ENCODE measurements at places on chromosomes 2 and 18. TPM values are rescaled to one million over a fixed set of nuclear protein-coding genes. Genes with fewer than 3 reads are reported as not detected.
A peak's percentile ranks its signal among the peaks of the same experiment; 100 is the strongest.

Gene RAB6D
- not detected for total RNA-seq

Gene STPG4
- total RNA-seq, result 4.4 TPM

Gene AOX1
- total RNA-seq, result 8.4 TPM

Gene PLEKHH2
- 0.98 TPM for total RNA-seq

GRCh38 chr2:28624793-28625701, 126.6 kb upstream of the PPP1CB start:
- DNase-seq, result peak; percentile 61

GRCh38 chr18:62454527-62454926, 68.3 kb upstream of the ZCCHC2 start:
- no peak for DNase-seq

DNA sequence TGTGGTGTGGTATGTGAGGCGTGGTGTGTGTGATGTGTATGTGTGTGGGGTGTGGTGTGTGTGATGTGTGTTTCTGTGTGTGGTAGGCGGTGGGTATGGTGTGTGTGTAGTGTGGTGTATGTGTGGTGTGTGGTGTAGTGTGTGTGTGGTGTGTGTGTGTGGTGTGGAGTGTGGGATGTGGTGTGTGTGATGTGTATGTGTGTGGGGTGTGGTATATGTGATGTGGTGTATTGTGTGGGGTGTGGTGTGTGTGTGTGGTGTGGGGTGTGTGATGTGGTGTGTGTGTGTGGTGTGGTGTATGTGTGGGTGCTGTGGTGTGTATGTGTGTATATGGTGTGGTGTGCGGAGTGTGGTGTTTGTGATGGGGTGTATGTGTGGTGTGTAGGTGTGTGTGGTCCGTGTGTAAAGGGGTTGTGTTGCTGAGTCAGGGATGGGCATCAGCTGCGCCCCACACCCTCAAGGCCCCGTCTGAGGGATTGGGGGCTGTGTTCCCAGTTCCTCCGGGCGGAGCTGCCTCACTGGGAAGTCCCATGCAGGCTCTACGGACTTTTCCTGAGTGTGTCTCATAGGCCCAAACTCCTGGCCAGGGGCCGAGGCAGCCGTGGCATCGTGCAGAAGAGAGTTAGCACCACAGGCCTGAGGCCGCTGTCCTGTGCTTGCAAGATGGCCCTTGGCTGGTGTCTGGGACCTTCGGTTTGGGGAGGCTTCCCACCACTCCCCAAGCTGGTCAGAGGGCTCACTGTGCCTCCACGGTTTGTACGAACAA, 18.2 kb upstream of the ARL4C start:
- DNase-seq, result no peak

- DNase-seq, result no peak
These were observed 16.8 kb upstream of the MAT2A start for GRCh38 chr2:85522090-85522647.

DNA sequence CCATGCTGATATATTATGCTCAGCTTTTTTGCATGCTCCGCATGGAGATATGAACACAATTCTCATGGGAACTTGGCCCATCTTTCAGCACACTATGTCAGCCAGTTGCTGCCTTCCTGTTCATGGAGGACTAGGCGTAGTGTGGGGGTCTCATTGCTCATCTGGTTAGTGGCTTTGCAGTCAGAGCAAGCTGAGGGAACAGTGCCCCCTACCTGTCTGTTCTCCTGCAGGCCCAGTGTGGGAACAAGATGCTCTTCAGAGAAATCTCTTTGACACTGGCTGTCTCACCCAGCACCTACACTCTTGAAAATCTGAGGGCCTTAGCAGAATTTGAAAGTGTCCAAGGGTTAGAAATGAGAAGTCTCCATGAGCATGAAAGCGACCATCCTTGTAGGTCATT, 47.1 kb downstream of the SPTBN1 start:
- peak; percentile 38 for DNase-seq

DNA sequence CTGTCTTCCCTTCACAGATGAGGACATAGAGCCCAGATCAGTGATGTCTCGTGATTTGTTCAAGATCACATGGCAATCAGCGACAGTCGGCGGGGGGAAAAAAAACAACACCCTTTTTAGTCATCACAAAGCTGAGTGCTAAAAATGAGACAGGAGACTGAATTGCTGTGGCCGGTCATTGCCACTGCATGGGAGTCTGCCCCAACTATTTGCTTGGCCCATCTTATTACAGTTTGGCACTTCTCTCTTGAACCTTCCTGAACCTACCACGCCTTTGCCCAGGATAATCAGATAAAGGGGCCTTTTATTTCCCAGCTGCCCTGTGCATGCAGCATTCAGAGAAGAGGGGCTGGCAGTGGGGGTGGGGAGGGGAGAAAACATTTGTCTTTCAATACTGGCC, 42.7 kb downstream of the SETBP1 start:
- DNase-seq, result no peak

- DNase-seq, result no peak
These were observed 18.7 kb downstream of the ARHGAP28 start for GRCh38 chr18:6748241-6748640.

DNA sequence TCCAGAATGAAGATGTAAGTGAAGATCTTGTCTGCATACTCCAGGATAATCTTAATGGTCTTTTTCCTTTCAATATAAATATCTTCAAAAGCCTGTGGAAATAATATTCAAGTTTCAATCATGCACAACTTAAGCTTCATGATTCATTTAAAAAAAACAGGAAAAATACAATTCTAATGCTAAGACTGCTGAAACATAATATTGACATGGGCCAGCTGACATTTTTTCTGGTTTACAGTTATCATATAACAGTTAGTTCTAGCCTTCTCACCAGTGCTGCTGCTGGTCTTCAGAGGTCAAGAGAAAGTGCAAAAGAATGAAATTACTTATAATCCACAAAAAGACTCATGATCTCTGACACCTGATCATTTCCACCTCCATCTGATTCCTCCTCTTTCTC, 110.4 kb upstream of the SCN1A start:
- DNase-seq, result no peak

DNA sequence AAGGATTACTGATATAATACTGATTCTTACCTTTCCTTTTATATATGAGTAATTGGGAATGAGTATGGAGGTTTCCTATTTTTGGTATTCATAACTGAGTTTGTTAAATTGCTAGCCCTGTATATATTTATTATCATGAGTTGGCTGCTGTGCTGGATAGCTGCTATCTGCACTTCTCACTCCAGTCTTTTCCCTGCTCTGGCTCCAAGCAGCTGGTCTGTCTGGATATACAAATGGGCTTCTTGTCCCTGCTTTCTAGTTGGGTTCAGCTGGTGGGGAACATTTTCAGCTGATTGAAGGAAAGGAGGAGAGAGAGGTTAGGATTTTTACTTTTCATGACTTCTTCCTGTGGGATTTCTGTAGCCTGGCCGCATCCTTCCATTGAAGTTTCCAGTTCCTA, 41.2 kb downstream of the AGFG1 start:
- no peak for DNase-seq

DNA sequence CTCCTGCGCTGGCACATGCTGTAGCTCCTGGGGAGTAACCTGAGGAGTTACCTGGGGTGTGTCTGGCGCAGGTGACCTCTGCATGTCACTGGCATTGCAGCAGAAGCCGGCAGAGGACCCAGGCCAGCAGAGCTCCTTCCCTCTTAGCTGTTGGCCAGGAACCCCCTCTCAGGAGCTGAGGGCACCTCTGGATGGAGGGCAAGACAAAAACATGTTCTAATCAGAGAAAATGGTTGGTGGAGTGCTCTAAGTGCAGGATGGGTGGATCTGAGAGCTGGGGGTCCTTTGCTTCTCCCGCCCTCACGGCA, 44.9 kb upstream of the SNTG2 start:
- DNase-seq, result no peak

DNA sequence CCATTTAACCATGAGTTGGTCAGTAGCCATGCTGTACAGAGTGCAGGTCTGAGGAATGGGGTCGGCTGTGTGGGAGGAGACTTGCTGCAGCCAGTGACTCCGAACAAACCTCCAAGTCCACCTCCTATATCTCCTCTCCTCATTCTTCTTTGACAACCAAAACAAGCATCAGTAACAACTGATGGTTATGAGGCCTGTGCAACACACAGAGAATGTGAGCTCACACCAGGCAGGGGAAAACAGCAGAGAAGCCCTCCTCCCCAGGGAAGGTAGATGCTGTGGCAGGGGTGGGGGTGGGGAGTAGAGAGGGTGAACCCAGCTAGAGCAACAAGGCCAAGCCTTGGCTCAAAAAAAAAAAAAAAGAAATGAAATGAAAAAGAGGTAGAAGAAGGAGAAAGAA, 12.3 kb upstream of the CNGA3 start:
- peak; percentile 13 for DNase-seq

GRCh38 chr2:63131196-63131595, 80.6 kb downstream of the OTX1 start:
- DNase-seq, result no peak

DNA sequence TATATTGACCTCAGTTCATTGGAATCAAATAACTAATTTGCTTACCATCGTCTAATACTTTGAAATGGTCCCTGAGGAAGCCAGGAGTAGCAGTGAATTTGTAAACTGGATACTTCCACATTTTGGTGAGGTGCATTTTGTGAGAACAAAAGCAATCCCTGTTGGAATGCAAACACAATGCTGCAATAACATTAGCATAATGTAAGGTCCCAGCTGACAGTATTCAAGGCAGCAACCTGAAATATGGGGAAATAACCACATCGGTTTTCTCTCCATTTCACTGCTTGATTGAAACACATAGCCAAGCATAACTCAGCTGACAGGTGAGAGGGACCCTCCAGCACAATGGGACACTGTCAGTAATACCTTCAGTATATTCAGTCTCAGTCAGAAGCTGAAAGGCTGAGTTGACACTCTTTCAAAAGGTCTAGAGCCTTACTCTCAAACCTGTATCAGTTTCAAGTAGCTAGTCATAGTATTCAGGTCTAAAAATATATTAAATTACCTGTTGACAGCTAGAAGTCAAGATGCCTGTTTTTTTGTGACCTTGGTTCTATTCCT, 1311.9 kb upstream of the NRXN1 start:
- DNase-seq, result no peak

DNA sequence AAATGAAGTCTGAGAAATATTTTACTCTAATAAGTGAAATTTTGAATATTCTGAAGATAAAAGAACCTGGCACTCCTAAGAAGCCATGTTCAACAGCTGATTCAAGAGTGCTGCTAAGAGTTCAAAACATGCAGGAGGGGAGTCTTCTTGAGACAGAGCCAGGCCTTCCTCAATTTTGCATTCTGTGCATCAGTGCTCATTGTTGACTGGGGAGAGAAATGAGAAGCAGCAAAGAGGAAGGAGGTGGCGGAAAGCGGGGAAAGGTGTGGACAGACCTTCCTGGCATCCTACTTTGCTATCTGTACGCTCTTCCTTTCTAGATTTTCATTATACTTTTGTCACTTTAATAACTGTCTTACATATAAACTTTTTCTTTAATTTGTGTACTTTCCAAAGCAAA, 29.7 kb upstream of the TXNDC2 start:
- DNase-seq, result no peak

- no peak for DNase-seq
These were observed 135.5 kb upstream of the CREB1 start for GRCh38 chr2:207394203-207394781.

DNA sequence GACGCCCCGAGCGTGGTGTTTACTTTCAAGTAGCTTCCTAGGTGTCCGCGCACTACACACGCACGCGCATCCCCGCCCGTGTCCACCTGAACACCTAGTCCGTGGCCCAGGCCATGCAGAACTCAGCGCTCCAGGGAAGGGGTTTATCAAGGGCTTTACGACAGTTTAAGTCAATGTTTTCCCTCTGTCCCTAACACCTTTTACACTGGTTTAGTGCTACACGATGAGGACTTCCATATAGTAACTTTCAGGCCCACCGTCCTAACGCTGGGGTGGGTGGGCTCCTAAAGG, 1.4 kb upstream of the BCL2 start:
- DNase-seq, result no peak

DNA sequence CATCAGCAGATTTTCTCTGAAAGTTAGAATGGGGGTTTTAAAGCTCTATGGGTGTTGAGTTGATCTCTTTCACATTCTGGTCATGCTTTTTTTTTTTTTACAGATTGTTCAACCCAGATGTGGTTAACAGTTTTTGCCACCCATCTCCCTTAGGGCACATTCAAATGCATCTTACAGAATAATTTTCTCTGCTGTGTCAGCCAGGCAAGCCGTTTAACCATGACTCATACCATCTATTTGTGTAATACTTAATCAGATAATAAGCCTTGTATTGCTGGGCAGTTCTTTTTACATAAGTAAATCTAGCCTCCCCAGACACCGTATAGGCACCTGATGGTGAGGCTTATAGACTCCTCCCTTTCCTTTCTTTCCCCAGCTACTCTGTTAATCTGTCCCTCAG, 62.0 kb downstream of the TGIF1 start:
- DNase-seq, result peak; percentile 82

DNA sequence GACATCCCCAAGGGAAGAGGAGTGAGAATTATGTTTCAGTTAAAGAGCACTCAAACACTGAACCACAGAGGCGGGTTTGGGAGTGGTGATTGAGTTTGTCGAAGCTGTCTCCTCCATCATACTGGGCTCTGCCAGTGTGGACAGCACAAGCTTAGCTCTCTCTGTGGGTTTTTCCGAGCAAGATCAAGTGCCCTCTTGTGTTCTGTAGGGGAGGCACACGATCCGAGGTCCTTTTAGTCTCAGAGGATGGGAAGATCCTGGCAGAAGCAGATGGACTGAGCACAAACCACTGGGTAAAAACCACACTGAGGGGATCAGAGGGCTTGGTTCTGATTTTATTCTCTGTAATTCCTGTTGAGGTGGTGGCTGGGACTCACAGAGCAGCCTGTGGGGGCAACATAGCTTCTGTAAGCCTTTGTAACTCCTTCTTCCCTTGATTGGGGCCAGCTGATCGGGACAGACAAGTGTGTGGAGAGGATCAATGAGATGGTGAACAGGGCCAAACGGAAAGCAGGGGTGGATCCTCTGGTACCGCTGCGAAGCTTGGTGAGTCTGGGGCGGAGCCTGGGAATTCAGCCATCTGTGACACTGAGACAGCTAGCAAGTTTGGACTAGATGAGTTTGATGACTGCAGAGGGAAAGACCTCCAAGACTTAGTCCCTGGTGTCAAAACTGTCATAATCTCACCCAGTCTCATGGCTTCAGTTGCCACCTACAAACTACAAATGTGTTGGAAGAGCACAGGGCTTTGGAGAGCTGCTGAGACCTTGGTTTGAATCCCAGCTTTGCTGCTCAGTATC, 2.0 kb downstream of the NAGK start:
- peak; percentile 28 for DNase-seq

GRCh38 chr2:150312271-150312670, 175.2 kb downstream of the RND3 start:
- DNase-seq, result no peak

DNA sequence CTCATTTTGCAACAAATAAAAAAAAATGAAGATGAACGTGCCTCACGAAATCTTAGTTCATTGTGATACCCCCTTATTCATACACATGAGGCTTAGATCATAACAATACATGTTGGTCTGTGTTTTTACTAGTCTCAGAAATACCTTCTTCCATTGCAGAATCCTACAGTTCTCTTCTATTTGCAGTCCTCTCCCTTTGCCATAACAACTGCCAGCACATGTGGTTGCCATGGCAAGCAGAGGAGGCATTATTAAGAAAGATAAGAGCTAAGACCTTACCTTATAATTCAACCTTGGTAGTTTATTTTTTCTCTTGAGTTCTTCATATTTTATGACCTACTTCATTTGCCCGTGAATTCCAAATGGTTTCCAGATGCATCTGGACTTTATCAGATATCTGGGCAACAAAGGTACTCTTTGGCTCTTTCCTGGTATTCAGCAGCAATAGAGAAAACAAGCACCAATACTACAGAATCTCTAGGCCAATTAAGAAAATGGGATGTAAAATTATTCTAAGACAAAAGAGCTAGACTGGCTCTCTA, 524.0 kb downstream of the CMPK2 start:
- DNase-seq, result no peak

All from A172 (cell line).